CMK (cell line): ENCODE measurements at places on chromosomes 3 and 15.

DNA sequence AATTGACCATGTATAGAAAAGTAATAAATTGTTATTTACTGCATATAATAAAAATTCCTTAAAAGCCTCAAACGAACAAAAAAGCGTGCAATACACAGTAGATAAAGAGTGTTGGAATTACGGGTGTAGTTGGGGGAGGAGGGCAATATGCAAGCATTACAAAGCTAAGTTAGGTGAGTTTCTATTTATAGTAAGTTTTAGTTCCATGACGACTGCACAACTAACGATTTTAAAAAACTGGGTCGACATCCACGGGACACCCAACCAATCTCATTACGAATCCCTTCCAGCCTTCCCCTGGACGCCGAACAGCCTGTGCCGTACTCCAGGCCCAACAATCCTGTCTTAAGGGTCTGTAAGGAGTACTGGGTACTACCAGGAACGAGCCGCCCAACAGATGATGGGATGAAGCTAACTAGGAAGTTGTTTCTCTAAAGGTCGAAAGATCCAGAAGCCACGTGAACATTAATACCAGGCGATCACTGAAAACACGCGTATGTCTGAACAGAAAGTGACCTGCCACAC, 677 bp downstream of the POLQ start:
- DNase-seq = no peak

GRCh38 chr3:150098621-150099020, 127.9 kb upstream of the PFN2 start:
- DNase-seq = no peak

- DNase-seq = no peak
Measured at GRCh38 chr15:31402511-31403056, 75.9 kb downstream of the KLF13 start.

- DNase-seq = no peak
Measured at GRCh38 chr15:66404532-66404931, 17.8 kb downstream of the MAP2K1 start.

GRCh38 chr3:84906065-84906464, 52.7 kb upstream of the CADM2 start:
- DNase-seq = no peak

GRCh38 chr3:65466300-65466988, 572.3 kb downstream of the MAGI1 start:
- DNase-seq = no peak

DNA sequence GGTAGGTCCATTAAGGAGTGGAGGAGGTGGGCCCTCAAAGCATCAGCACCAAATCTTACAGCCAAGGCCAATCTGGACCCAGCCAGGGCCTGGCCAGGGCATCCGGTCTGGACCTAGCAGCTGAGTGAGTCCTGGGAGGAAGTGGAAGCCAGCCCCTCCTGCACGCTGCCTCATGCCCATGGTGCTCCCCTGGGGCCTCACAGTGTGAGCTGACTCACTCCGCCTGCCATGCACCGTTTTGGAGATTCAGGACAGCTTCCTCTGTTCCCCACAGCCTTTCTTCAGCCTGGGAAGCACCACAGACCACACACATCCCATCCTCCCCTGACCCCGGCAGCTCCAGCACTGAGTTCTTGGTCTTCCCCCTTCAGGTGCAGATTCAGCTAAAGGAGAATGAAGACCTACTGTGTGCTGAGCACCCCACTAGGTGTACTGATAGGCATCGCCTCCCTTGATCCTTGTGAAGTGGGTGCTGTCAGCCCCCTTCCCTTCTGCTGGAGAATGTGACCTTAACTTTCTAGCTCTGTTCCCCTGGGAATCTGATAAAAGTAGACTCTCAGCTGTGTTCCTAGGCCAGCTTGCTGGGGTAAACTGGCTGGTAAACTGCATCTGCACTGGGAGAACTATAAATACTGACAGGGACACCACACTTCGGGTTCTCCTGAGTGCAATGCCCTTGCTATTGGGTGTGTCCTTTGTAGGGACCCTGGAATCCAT, 36.8 kb upstream of the SEC13 start:
- no peak for DNase-seq

GRCh38 chr3:15199493-15200105, 6.4 kb upstream of the CAPN7 start:
- DNase-seq = no peak

DNA sequence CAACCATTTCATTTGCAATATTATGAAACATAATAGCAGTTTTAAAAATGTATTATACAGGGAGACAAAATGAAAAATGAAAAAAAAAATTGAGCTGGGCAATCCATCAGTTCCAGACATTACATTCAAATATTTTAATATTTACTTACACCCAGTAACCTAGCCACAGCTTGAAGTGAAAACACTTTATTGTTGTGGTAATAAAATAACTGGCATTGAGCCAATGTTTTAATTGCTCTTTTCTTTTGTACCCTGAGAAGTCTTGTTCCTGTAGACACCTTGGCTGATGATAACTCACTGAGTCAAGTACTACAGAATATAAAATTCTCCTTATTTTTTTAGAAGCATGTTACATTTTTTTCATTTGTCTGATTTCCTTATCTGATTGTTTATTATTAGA, 180.6 kb downstream of the ROBO1 start:
- no peak for DNase-seq

DNA sequence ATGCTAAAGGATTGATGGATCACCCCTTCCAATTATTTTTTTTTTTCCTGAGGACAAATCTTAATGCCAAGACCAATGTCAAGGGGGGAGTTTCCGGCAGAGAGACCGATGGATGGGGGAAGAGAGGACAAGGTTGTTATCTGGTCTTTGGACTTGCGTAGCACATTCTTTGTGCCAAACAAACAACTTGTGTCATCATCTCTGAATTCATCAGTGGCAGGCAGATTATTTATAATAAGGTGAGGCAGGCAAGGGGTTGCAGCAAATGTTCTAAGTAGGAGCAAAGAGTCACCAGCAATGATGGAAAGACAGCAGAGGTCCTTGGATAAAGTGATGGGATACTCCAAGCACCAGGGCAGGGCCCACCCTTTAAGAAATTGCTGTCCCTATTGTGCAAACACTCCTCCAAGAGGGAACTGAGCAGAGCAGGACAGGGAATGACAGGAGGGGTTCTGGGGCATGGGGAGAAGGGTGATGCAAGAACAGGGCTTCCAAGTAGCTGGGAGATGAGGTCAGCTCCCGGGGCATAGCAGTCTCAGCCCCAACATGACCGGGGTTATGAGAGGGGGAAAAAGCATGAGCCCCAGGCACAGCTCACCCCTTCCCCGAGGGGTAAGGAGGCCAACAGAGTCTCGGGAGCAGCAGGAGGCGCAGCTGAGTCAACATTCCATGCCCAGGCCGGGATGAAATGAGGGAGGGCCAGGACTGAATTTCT, 57.4 kb downstream of the ANXA2 start:
- no peak for DNase-seq

- no peak for DNase-seq
Measured at GRCh38 chr15:62599791-62600777, 435.0 kb upstream of the C2CD4B start.

- DNase-seq = no peak
Measured at GRCh38 chr15:23073890-23074646, 34.7 kb upstream of the TUBGCP5 start.

DNA sequence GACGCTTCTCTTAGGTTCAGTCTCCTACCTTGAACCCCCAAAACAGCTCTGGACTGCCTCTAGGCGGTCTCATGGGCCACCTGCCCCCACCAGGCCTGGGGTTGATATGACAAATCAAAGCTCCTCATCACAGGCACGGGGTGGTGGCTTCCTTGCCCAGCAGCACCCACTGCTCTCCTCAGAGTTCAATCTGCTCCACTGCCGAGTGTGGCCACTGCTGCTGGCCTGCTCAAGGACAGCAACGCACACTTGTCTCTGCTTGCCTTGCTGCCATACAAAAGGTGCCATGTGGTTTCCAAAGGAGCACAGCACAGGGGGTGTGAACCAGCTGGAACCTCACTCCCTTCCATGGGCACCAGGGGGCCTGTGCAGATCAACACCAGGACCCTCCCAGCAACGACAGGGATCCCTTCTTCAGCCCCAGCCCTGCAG, 10.2 kb downstream of the KBTBD13 start:
- no peak for DNase-seq

- DNase-seq = no peak
Measured at GRCh38 chr15:57387564-57388076, 11.3 kb downstream of the CGNL1 start.

- DNase-seq = no peak
Measured at GRCh38 chr3:66494959-66495667, 5.7 kb downstream of the LRIG1 start.

DNA sequence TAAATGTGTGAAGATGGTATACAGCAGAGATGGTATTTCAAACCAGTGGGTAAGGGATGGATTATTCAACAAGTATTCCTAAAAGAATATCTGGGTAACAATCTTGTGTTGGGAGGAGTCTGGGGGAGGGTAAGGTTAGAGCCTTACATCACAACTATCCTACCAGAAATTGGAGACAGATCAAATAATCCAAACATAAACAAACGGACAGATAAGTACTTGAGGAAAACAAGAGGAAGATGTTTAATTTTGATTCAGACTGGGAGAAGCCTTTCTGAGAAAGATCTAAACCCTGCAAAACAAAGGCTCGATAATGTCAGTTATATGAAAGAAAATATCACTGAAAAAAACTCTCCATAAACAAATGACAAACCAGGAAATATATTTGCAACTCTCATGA, 77.9 kb downstream of the SLC9A9 start:
- no peak for DNase-seq
